Substantia nigra (tissue), 51 donors: ENCODE measurements at places on chromosomes 7 and 10.

GRCh38 chr10:44344727-44345126, 40.2 kb downstream of the CXCL12 start:
- no peak for DNase-seq

DNA sequence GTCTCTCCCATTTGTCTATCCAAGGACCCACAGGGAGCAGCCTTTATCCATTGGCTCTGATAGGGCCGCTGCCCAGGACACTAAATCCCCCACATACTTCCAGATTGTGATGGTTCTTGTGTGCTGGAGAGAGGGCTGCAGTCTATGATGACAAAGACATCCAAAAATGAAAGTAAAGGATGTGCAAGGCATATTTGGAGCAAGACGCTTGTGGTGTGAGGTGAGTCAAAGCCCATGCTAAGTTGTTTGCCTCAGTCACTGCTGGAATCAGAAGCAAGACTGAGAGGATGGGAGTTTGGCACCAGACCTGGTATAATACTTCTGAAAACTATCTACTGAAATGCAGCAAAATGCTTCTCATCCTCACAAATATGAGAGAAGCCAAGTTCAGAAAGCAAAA, 22.7 kb downstream of the ZNF22 start:
- no peak for DNase-seq

DNA sequence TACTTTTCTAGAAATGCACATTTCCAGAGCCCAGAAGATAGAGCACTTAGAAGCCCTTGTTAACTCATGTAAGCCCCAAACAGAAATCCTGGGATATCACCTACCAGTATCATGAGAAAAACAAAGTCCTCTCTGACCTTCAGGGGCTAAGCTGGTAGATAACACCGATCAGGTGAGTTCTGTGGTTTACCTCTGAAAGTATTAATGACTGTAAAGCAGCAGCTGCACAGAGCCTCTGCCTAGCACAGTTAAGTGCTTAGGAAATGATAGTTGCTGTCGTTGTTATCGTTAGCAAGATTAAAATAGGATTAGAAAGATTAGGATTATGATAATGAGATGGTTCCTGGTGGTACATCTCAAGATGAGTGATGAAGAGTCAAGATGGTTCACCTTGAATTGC, 64.9 kb downstream of the PLXNA4 start:
- no peak for DNase-seq

- no peak for DNase-seq
Observed at GRCh38 chr10:119337796-119338432, 130.5 kb downstream of the GRK5 start.

DNA sequence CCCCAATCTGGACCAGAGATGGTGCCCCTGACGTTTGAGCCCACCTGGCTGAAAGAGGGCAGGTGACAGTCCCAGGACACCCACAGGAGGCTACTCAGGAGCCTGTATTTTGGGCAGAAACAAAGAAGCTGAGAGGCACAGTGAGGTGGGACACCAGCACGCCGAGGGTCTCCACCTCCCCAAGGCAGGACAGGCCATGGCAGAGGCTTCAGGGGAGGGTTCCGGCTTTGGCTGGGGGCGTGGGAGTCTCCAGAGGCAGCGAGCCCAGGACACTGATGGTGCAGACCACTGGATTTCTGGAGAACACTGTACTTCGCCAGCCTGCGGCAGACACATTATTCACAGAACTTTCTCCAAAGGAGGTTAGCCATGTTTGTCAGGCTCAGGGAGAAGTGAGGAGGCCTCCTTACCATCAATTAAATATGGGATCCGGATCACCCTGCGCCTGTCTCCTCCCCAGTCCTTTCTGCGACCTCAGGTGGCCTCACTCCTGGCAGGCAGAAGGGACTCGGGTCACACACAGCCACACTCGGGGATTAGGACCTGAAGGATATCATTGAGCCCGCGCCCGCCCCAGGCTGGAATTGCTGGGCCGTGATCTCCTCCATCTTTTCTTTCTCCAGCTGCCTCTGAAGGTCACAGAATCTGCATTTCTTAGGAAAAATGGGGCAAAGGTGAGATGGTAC, 98.3 kb downstream of the MKI67 start:
- no peak for DNase-seq

GRCh38 chr10:93173967-93174845, 100.5 kb downstream of the CYP26A1 start:
- no peak for DNase-seq

DNA sequence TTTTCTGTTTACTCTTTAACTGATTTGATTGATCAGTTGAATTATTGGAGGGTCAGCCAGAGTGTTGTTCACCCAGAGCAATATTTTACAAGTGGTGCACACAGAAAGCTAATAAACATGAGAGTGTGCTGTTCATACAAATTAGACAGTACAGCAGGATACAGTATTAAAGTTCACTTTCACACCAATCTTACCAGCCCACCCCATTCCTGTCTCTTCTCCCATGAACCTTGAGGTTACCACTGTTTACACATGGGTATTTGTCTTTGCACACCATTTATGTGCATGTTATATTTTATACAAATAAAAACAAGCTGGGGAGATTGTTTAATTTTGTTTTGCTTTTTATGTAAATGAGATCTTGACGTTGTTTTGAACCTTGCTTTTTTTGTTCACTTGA, 6.5 kb downstream of the CALU start:
- no peak for DNase-seq

DNA sequence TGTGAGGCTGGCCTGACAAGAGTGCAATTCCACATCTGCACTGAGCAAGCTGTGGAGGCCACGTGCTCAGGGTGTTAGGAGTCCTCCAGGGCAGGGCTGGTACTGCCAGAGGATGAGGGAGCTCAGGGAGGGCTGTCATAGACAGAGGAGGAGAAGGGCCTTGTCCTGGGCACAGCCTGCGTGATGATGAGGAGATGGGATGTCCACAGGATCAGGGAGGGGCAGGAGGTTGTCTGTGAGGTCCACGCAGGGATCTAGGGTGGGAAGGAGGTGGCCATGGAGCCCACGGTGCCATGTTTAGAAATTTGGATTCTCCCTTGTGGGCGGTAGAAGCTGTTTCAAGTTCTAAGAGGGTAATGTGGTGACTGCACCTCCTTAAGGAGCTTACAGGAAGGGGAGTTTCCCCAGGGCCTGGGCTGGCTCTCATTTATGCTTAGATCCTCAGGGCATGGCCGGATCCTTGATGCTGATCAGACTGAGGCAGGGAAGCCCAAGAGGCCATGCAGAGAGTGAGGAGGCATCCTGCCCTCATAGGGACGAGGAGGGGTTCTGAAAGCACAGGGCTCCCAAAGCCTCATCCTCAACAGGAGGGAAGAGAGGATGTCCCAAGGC, 30.3 kb downstream of the CHAT start:
- no peak for DNase-seq

DNA sequence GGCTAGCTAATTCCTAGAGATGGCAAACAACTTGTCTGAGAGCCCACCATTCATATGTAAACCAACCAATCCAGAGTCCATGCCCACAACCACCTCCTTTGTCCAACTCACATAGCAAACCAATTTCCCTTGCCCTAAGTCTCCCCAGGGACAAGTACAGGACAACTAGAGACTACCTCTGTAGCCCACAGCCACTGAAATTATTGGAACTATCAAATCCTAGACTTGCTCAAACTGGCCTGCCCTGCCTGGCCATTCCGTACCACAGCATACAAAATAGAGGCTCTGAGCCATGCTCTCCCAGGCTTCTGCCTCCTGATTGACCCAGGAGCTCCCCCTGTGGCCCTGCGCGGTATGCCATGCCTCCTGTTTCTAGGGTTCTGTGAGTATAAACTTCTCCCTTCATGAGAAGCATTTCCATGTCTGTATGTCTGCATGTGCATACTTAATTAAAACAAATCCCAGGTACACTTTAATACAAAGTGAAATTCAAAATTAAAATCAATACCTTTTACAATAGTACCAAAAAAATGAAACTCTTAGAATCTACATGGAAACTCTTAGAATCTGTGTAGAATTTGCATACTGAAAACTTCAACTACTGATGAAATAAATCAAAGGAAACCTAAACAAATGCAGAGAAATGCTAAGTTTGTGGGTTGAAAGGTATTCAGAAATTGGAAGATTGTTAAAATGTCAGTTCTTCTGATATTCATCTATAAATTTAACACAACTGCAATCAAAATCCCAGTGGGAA, 4.0 kb upstream of the HECW1 start:
- DNase-seq = peak; percentile 50
